ENCODE measurements at places on chromosomes 3 and 15. TPM values are rescaled to one million over a fixed set of nuclear protein-coding genes. Genes with fewer than 3 reads are reported as not detected.

RCN2 gene
- total RNA-seq, result 39.5 TPM

SCN5A gene
- total RNA-seq, result 9.3 TPM

COL6A5 gene
- total RNA-seq, result not detected

- H3K27me3 ChIP-seq, result no peaks in the 10 kb centered on the region
- H3K27ac ChIP-seq, result no peak overlapping the region
- peaks cover 53% of the 10 kb centered on the region for H3K4me1 ChIP-seq
These were observed 3.9 kb downstream of the RPL35A start for GRCh38 chr3:197953881-197954280.

DNA sequence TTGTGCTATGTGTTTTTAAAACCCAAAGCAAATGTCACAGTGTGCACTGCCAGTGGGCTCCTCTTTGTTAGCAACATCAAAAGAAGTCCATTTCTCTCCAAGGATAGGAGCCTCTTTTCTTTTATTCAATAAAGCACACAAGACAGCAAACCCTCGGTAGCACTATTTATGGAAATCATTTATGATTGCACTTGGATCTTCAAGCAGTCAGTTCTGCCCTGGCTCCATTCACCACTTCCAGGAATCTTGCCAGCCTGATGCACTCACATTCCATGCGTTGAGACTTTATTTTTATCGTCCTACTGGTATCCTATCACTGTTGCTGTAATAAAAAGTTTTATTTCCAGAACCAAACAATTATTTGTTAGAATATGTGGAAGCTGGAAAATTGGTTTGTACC is 412.1 kb downstream of the TBL1XR1 start:
- H3K4me1 ChIP-seq, result no peaks in the 10 kb centered on the region
- H3K4me3 ChIP-seq, result no peak overlapping the region
- no peaks in the 10 kb centered on the region for H3K27me3 ChIP-seq
- DNase-seq, result no peak
- H3K27ac ChIP-seq, result no peak overlapping the region

DNA sequence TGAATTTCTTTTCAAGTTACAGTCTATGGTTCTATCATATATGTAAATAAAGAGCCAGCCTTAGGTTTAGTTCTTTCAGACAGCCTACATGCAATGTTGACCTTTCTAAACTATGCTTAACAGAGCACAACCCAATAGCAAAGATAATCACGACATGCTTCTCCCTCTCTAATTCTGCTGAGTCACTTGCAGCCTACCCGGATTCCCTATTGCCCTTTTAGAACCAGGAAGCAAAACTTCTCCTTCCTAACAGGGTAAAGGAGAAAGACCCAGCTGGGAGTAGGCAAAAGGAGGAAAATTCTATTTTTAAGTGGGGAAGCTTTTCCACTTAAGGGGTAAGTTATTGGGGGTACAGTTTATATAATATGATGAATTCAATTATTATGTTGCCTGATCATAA is 79.3 kb downstream of the SLC7A14 start:
- peaks cover 10% of the 10 kb centered on the region for H3K4me1 ChIP-seq
- H3K4me3 ChIP-seq, result no peak overlapping the region
- DNase-seq, result no peak

GRCh38 chr15:40500568-40501330 is 30.0 kb downstream of the CHST14 start:
- no peaks in the 10 kb centered on the region for H3K36me3 ChIP-seq
- no peaks in the 10 kb centered on the region for H3K27me3 ChIP-seq
- no peaks in the 10 kb centered on the region for H3K4me1 ChIP-seq
- no peak overlapping the region for H3K27ac ChIP-seq
